Activated T-helper 1 cell treated with anti-CD3 and anti-CD28 coated beads, Interleukin-2, amount 50 U/mL, for 16 hours (primary cell): ENCODE measurements at places on chromosomes 3 and 15.

DNA sequence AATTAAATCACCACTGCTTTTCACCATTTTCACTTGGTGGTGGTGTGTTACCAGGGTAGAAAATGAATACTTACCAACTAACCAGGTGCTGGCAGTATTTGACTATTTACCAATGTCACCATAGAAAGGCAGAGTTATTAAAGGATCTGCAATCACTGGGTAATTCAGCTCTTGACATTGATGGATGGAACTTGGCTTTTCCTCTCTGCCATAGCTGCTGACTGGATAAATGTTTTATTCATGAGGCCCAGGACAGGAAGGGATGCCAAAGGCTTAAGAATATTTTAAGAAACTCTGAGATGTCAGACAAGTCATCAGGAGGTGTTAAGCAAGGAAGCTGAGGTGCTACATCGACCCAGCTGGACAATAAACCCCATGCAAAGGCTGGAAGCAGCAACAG, 495.5 kb upstream of the CFAP20DC start:
- DNase-seq: no peak

GRCh38 chr3:126979046-126979628, 3.8 kb upstream of the PLXNA1 start:
- DNase-seq: no peak

DNA sequence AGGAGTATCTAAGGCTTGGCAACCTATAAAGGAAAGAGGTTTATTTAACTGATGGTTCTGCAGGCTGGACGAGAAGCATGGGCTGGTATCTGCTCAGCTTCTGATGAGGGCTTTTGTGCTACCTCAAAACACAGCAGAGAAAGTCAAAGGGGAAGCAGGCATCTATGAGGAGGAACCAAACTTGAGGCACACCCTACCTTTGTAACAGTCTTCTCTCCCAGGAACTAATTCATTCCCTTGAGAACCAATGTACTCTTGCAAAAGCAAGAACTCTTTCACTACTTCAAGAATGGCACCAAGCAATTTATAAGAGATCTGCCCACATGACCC, 109.0 kb downstream of the CGGBP1 start:
- DNase-seq: no peak

DNA sequence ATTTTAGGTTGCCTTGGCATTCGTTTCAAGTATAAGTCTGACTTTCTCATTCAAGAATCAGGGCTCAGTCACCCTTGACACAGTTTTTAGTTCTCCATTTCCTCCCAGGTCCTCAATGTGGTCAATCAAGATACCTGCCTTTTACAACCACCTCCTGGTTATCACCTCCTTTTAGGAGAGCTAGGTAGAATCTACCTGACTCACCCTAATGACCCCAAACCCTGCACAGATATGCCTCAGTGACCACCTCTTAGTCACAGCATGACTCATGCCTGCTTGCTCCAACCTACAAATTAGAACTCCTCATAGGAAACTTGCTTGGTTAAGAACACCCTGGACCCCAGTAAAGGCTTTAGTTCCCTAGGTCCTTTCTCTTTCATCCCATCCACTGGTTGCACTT, 22.5 kb downstream of the DMXL2 start:
- no peak for DNase-seq

GRCh38 chr15:63373330-63373729, 8.3 kb downstream of the CA12 start:
- DNase-seq: no peak

- no peak for DNase-seq
These were observed 12.9 kb upstream of the CCDC80 start for GRCh38 chr3:112653881-112654300.

- no peak for DNase-seq
These were observed 225.8 kb upstream of the DPPA4 start for GRCh38 chr3:109563149-109563548.

DNA sequence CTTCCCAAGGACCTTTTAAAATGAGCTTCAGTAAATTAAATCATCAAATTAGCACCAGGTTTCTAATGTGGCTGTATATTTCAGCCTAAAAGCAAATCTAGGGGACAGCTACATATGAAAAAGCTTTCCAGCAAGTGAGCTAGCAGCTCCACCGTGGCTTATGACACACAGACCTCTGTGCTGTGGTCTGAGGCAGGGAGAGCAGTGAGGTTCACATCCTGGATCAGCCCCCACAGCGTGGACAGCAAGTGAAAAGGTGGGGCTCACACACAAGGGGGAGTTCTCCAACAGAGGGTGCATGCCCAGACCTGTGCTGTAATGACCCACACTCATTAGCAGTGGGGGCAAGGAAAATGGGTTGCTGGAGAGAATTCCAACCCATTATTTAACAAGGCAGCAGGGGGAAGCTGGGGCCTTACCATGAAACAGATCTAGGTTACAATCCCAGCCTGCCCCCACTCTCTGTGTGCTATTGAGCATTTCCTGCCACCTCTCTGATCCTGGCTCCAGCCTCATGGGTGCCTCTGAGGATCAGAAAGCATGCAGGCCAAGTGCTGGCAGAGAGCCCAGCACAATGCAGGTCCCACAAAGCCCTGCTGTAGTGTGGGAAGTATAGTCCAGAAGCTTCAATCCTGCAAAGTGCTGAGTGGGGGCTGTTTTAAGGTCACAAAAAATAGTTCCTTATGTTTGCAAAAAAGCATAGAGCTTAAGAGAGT, 48.2 kb downstream of the RASGRF1 start:
- DNase-seq: no peak

DNA sequence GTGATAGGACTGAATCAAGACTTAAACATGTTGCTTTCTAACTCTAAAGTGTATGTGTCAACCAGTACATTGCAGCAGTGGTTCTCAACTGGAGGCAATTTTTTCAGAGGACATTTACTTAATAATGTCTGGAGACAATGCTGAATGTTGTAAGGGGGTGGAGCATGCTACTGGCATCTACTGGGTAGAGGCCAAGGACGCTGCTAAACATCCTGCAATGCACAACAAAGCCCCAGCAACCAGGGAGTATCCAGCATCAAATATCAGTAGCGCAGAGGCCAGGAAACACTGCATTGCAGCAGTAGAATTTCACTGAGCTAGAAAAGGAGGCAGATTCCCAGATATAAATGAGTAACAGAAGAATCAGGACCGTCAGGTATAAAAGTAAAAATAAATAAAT, 79.8 kb upstream of the GRM7 start:
- DNase-seq: no peak

DNA sequence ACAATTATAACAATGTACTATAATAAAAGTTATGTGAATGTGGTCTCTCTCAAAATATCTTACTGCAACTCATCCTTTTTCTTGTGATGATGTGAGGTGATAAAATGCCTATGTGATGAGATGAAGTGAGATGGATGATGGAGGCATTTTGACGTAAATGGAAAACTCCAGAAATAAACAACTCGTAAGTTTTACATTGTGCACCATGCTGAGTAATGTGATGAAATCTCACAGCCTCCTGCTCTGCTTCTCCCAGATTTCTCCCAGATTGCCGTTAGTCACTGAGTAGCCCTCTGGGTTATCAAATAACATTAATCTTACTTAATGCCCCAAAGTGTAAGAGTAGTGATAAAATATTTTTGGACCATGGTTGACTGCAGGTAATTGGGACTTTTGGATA, 64.8 kb upstream of the SLCO2A1 start:
- no peak for DNase-seq

DNA sequence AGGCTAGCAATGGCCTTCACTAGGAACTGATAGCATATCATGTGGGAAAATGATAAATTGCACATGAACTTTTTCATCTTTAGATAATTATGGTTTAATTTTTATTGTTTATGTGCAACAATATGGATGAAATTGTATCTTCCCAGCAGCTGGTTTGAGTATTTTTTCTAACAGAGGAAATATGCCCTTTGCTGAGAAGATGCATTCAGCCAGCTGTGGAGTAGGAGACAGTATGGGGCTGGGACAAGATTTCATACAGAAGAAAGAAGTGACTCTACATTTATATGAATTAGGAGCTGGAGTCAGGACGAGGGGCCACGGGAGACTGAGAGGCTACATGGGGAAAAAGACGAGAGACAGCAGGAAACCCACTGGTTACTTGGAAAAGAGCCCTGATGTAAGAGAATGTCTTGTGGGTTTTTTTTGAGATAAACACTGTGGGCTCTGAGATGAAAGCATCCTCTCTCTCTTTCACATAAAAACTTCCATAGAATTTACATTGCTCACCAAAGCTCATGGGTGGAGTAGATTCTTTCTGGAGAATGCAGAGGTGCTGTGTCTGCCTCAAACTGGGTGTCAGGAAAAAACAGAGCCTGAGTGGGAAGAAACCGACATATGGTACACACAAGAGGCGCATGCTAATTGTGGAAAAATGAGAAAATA, 115.2 kb upstream of the PDZRN3 start:
- DNase-seq: no peak

GRCh38 chr15:56460071-56460470, 4.9 kb downstream of the MNS1 start:
- DNase-seq: no peak

GRCh38 chr3:168722091-168722490, 626.4 kb upstream of the GOLIM4 start:
- DNase-seq: no peak

DNA sequence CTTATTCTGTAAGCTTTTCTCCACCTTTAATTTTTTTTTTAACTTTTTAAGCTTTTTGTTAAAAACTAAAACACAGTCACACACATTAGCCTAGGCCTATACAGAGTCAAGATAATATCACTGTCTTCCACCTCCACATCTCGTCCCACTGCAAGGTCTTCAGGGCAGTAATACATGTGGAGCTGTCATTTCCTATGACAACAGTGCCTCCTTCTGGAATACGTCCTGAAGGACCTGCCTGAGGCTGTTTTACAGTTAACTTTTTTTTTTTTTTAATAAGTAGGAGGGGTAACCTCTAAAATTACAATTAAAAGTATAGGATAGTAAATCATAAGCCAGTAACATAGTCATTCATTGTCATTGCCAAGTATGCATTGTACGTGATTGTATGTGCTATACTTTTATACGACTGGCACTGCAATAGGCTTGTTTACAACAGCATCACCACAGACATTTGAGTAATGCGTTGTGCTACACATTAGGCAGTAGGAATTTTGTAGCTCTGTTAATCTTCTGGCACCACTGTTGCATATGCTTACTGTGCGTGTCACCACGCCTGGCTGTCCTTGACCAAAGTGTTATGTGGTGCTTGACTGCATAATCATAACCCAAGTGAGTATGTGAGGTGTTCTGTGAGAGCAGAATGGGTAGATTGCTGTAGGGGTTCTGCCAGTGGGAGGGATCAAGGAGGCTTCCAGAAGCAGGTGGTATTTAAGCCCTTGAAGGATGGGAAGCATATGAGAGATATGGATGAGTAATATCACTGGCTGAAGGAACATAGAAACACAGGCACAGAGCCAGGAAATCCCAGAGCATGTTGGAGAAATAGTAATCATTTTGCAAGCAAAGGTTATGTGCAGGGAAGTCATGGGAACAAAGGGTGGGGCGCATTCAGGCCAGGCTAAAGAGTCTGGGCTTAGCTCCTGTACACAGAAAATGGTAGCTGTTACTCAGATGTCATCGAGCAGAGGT, 18.3 kb downstream of the FBXO22 start:
- DNase-seq: no peak

DNA sequence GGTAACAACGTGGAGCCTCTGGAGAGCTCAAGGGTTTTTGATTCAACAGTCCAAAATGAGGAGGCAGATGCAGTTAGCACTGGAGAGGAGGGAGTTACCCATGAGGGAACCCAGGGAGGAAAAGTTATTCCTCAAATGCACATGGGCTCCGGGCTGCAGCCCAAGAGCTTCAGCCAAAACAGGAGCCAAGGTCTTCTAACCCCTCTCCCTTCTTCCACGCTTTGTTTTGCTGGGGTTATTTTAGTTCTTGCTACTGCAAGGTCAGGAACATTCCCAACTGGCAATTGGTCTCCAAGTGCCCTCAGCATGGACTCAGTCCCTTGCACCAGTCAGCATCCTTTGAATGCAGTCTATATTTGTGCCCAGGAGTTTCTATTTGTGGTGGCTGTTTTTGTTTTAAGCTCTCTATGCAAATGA, 90.0 kb downstream of the TGFBR2 start:
- DNase-seq: no peak

- DNase-seq: no peak
These were observed 179.2 kb upstream of the PROK2 start for GRCh38 chr3:71964170-71964569.

DNA sequence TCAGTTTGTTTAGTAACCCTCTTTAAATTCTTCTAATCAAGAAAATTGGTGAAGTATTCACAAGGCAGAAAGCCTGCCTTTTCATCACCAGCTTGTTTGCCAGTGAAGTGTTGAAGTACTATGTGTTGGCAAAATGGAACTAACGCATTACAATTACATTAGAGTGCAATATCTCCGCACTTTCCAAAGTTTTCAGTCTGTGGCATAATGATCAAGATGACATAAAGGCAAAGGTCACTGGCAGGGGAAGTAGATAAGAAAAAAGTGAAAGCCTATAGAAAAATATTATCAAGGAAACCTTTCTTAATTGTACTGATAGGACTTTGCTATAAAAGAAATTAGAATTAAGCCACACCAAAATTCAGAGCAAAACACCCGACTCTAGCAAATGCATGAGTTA, 25.0 kb upstream of the TM4SF1 start:
- no peak for DNase-seq

DNA sequence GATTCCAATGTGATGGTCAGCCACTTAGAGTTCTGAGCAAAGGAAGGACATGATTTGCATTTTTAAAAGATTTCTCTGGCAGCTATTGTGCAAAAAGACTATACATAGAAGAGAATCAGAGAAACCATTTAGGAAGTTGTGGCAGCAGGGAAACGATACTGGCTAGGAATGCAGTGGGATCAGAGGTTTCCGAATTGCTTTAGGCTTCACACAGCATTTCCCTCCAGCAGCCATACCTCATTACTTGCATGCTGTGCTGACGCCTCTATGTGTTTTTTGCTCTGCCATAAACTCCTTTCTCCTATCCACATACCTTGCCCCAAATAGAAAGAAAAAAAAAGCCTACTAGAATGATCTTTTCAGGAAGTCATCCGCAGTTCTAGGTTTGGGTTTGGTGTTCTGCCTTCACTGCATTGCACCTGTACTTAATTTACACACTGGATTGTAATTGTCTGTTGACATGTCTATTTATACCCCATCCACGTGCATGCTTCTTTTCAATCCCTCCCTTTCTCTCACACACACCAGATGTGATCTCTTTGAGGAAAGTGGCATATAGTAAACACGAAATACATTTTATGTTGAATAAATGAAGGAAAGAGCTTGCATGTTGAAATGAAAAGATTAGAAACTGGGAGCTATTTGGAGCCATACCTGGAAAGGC, 860.3 kb upstream of the SEMA6D start:
- no peak for DNase-seq

DNA sequence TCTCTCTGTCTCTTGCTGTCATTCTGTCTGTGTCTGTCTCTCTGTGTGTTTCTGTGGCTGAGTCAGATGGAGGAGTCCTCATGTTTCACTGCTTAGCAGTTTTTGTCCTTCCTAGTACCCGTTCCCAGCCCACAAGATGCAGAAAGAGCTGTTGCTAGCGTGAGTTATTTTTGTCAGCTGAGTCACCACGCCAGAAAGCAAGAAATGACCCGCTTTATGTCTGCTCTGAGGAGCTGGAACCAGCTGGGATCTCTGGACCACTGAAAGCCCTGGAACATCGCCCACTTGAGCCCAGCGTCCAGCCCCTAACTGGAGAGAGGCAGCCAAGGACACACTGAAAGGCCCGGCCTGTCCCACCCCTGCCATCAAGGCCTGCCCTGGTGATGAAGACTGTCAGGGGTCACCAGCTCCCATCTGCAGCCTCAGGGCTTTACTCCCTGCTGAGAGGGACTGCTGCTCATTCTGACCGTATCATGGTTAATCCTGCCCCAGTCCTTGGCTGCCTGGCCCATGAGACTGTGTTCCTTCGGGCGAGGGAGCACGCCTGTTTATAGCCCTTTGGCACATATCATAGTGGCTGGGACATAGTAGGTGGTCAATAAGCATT, 101.7 kb upstream of the TPM1 start:
- DNase-seq: no peak
